Substantia nigra (tissue), 51 donors: ENCODE measurements at places on chromosomes 2 and 18.

DNA sequence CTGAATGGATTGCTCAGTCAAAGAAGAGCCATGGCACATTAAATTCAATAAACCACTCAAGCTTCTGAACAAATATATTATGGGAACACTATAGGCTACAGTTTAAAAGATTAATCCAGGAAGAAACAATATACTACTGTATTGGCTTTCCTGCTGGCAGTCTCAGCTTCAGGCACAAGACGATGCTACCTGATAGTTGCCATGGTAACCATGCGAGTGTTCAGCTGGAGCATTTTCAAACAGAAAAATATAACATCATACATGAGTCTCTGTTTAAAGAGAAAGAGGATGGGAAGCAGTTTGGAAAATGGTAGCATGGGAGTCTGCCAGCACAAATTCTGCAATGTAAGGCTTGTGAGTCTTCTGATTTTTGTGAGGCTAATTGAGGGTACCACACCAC lies 65.9 kb upstream of the CPO start:
- no peak for DNase-seq

DNA sequence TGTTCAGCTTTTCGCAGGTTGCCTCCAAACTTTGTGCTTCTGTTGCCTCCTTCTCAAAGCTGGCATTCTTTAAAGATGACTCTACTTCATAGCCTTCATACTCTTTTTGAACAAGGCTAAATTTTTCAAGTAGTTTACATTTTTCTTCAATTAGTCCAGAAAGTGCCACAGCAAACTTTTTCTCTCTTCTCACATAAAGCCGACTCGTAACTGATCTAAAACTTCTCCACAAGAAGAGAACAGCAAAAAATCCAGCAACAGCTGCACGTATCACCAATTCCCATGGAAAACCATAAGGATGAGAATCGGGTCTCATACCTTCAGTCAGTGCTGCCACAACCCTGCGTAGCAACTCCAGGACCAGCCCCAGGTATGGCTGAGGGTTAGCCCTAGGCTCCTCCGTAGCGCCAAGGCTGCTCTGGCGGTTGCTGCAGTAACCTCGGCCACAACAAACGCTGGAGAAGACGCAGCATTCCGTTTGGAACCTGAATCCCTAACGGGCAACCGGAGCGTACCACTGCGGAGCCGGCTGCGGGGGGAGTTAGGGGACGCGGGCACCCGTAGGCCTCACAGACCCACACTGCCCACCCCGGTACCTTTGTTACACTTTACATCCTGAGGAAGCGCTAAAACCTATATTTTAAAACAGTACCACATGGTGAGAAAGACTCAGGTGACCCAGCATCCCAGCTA lies at the start of gene CTAGE1:
TSS of gene CTAGE1 (minus strand) at position 420 of the 693 bp plus-strand sequence. CDS start at position 316, 104 bp downstream.
- DNase-seq: no peak

DNA sequence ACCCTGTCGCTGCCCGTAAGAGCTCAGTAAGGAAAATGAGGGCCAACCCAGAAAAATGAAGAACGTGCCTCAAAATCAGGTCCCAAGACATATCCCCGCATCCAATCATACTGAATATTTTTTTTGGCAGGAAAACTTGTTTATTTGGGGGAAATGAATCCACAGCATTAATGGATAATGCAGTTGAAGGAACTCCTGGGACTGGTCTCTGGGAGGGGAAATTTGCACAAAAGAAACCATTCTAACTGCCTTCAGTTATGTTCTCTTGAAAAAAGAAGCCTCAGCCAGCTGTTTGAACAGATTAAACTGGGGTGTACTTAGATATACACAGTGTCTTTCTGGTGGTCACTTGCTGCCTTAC lies 61.3 kb downstream of the SPRED2 start:
- DNase-seq: no peak

DNA sequence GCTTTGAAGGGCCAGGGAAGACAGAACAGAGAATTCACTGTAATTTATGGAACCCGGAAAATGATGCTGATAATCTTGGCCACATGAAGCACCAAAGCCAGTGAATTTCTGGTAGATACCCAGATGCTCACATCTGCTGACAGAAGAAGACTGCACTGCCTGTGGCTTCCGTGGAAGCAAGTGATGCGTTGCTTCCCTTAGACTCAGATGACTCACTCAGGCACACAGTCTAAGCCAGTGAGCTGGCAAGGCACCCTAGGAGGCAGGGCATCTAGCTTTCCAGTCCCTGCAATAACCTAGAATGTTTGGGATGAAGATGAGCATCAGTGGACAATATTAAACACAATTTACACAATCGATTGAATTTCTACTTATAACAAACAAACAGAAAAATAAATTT lies 284.7 kb downstream of the CMPK2 start:
- DNase-seq: no peak

DNA sequence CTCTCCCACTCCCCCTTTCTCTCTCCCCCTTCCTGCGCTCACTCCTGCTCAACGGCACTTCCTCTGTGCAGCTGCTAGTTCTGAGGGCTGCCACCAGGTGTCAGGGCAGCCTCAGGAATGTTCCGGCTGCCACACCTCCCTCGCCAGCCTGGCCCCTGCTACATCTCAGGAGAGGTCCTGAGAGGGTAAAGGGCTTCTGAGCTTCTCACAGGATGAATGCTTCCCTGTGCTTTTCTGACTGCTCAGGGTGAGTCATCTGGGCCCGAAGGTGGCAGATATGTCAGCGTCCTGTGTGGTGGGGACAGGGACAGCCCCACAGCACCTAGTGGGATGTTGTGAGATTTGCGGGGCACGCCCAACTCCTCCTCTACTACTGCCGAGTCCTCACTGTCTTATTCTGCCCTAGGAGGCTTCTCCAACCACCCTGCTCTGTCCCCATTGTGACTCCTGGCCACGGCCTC lies 49.0 kb downstream of the PLEKHB2 start:
- peak; percentile 4 for DNase-seq

GRCh38 chr2:153169609-153170008 lies 309.0 kb downstream of the RPRM start:
- DNase-seq: no peak

- DNase-seq: no peak
Observed at GRCh38 chr2:229268626-229269025, 2.5 kb downstream of the PID1 start.

GRCh38 chr2:225725726-225726125 lies 326.2 kb downstream of the NYAP2 start:
- DNase-seq: no peak

DNA sequence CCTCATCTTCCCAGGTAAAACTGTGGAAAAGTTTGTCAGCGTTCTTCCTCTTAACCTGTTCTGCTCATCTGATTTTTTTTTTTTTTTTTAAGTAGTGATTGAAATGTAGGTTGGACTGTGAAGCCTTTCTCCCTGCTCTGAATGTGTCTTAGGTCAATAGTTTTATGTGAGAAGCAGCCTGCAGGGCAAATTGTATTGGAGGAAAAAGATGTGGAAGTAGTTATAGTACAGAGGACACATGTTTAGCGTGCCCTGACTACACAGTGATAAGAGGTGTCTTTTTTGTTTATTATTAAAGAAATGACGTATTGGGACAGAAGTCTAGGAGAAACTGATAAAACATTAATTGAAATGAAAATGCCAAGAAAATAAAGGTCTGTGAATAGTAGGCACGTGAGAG lies 1.5 kb downstream of the MTA3 start:
- DNase-seq: no peak

GRCh38 chr2:147174824-147175254 lies 670.0 kb upstream of the ACVR2A start:
- DNase-seq: no peak

DNA sequence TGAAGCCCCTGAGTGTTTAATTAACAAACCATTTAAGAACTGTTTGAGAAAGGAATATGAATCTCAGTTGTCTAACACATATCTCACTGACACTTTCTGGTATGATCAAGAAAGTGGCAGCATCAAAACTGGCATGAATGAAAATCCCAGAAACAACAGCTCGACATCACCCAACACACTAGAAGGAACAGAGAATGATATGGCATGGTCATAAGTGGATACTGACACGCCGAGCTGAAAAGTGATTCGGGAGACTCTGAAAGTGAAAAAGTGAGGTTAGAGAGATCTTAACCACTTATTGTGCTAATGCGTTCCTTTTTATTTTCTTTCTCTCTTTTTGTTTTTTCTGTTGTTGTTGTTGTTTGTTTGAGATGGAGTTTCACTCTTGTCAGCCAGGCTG lies 37.9 kb downstream of the MRPL35 start:
- no peak for DNase-seq

DNA sequence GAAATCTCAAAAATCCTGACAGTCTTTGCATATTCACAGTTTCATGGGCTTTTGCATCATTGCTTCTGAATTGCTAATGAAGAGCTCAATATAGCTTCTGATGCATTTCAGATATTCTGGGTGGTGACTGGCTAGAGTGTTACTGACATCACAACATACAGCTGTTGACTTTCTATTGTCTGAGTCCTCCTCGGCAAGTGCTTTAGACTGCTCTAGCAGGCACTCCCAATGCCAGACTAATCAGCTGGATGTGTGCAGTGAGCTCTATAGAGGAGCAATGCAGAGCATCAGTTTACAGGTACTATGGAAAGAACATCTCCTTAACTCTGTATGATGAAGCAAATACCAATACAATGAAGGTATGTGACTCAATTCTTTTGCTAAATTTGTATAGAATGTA lies 54.9 kb downstream of the R3HDM1 start:
- DNase-seq: no peak

- no peak for DNase-seq
Observed at GRCh38 chr18:43681661-43682060, 404.4 kb upstream of the SYT4 start.

DNA sequence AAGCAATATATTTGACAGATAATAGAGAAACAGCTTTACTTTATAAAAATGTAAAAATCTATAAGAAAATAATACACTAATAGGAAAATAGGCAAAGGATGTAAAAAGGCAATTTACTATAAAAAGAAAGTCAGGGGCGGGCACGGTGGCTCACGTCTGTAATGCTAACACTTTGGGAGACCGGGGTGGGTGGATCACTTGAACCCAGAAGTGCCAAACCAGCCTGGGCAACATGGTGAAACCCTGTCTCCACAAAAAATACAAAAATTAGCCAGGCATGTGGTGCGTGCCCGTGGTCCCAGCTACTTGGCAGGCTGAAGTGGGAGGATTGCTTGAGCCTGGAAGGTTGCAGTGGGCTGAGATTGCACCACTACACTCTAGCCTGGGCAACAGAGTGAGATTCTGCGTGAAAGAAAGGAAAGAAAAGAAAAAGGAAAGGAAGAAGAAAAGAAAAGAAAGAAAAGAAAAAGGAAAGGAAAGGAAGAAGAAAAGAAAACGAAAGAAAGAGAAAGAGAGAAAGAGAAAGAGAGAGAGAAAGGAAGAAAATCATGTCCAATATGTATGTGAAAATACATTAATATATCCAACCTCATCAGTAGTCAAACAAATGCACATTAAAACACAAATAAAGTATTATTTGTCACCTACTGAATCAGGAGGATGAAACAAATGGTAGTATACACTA lies 65.1 kb downstream of the ADD2 start:
- DNase-seq: no peak

GRCh38 chr2:199777315-199777714 lies 73.7 kb downstream of the FTCDNL1 start:
- DNase-seq: no peak

DNA sequence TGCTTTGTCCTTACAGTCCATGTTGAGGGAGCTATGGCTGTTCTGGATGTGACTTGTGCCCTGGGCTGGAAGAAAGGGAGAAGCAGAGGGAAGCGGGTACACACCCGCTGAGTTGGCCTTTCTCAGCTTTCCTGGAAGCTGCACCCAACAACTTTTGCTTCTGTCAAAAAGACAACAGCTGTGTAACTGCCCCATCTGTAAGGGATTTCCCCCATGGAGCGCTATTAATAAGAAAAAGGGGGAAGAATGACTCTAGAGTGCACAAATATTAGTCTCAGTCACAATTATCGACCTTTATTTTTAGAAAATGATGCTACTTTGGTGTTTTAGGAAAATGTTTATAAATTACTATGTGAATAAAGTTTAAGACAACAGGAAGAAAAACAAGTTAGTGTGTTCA lies 368.3 kb downstream of the RAD51AP2 start:
- no peak for DNase-seq

DNA sequence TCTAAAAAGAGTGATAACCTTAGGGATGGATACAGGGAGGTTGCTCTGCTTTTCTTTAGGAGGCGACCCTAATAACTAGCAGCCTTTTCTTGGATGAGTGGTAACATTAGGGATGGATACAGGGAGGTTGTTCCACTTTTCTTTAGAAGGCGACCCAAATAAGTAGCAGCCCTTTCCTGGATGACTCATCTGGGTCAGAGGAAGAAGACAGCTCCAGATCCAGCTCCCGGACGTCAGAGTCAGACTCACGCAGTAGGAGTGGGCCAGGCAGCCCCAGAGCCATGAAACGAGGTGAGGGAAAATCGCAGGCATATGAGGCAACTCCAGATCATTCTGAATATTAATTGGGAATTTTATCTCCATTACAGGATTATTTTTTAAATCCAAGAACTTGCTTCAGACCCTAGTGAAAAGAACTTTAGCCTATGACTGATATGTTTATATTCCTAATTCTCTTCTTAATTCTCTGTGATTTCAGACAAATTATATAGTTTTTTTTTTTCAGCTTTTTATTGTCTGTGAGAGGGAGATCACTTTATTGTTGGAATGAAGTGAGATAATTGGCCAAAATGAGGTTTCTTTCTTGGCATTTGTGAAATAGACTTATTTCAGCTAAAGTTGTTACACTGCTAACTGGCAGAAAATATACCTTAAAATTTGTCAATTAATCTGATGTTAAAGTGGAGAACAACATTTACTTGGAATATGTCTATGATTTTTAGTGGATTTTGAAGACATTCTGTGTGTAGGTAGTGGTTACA lies 31.2 kb upstream of the C1GALT1C1L start:
- DNase-seq: no peak
